ENCODE measurements at places on chromosomes 6 and 20. TPM values are rescaled to one million over a fixed set of nuclear protein-coding genes. Genes with fewer than 3 reads are reported as not detected.
A peak's percentile ranks its signal among the peaks of the same experiment; 100 is the strongest.

POM121L2 gene
- total RNA-seq: not detected

GRCh38 chr20:8367689-8368088 is 235.6 kb downstream of the PLCB1 start:
- no peak for DNase-seq

CST3 gene
- 0.30 TPM for total RNA-seq

DNA sequence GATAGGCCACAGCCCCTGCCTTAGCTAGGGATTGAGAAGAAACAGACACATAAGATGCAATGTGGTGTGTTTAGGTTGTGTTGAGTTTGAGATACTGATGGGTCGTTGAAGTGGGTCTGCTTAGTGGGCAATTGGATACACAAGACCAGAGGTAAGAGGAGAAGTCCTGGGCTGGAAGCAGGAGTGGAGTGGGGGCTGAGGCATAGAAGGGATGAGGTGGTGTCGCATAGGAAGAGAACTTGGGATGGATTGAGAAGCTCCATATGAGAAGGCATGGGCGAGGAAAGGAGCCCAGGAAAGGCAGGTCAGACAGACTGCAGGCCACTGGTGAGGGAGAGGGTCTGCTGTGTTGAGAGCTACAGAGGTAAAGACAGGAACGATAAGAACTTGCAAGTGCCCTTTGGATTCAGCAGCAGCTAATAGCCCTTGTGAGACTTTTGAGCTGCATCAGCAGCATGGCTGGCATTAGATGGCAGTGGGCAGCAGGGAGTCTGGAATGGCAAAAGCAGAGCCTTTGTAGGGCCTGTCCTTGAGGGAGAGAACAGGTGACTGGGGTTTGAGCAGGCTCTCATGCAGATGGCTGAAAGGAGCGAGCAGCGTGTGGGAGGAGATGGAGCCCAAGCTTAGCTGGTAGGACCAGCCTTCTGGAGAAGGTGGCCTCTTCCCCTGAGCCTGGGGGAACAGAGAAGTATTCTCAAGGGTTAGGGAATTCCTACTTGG is 33.2 kb downstream of the PLCG1 start:
- DNase-seq: no peak

DNA sequence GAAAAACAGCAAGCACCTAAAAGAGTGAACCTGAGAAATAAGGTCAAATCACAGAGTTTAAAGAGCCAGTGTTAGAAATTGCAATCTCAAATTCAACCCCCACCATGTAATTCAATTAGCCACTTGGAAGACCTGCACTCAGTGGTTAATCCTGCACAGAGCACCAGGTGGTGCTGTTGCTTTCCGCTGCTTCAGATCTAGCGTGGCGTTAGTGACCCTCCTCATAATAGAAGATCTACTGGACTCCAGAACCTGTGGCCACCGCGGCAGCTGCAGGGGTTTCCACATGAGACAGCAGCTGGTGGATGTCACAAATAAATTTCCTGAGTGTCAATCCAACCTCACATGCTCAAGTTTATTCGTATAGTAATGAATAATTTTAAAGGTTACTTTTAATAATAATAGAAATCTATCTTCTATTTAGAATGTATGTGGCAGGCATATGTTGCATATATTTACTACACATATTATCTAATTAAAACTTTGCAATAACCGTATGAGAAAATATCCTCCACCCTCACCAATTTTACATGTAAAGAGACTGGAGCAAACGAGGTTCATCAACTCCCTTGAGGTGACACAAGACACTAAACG is 84.4 kb downstream of the SYNE1 start:
- peak; percentile 37 for DNase-seq

MROH8 gene
- total RNA-seq: 5.0 TPM

DNA sequence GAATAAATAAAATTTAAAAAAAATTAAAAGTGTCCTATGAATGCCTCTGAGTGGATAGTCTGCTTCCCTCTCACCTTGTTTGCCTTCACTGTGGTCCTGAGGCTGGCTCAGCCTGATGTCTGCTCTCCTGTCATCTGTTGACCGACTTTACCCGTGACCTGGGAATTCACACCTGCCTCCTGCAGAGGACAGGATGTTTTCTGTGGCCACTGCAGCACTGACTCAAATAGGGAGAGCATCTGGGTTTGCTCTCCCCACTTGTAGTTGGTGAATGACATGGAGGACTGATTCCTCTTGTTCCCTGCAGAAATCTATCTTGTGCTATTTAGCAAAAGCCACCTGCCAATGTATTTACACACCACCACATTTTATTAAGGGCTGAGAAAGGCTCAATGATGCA is 52.4 kb upstream of the ERVFRD-1 start:
- peak; percentile 37 for DNase-seq

GRCh38 chr6:147065786-147066185 is 138.4 kb upstream of the STXBP5 start:
- no peak for DNase-seq

- no peak for DNase-seq
These were observed 12.1 kb upstream of the WTAP start for GRCh38 chr6:159715166-159715565.

RBPJL gene
- not detected for total RNA-seq

DNA sequence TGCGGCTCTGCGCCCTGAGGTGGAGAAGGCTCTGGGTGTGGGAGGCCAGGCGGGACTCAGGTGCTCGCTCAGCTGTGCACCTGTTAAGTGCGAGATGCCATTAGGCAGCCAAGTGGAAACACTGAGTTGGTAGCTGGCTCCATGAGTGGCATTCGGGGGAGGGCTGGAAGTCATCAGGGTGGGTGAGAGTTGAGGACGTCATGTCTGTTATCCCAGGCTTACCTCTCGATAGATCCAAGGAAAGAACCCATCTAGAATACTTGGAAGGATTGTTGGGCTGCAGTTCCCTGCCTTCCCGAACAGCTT is 41.3 kb downstream of the TAF8 start:
- DNase-seq: no peak

DNA sequence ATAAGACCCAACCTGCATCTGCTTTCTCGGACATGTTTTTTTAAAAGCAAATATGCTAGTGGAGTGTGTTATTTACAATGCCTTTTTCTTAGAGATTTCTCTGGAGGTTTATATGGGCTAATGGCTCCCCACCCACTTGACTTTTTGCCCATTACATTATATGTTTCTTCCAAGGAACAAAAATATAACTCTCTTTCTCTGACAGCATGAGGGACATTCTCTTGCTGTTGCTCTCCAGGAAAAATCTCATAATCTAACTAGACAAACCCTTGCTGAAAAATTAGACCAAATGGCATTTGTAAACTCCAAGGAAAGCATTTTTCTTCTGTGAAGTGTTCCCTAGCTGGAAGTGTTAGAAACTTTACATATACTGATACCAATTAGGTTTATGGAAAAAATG is 213.7 kb downstream of the PRL start:
- DNase-seq: no peak

DNA sequence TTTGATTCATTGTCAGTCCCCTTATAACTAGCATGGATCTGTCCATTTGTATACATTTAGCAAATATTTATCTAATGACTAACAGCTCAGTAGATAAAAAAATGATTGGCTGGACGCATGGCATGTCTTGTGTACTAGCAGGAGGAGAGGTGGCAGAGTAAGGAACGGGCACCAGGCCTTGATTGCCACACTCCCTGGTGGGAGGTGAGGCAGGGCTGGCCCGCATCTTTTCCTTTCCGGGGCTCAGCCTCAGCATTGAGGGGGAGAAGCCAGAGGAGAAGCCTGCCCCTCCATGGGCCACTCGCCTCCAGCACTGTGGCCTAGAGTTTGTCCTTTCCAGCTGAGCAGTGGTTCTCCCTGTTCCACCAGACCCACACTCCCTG is 84.9 kb upstream of the TMEM181 start:
- DNase-seq: no peak

BNIP5 gene
- total RNA-seq: not detected

DNA sequence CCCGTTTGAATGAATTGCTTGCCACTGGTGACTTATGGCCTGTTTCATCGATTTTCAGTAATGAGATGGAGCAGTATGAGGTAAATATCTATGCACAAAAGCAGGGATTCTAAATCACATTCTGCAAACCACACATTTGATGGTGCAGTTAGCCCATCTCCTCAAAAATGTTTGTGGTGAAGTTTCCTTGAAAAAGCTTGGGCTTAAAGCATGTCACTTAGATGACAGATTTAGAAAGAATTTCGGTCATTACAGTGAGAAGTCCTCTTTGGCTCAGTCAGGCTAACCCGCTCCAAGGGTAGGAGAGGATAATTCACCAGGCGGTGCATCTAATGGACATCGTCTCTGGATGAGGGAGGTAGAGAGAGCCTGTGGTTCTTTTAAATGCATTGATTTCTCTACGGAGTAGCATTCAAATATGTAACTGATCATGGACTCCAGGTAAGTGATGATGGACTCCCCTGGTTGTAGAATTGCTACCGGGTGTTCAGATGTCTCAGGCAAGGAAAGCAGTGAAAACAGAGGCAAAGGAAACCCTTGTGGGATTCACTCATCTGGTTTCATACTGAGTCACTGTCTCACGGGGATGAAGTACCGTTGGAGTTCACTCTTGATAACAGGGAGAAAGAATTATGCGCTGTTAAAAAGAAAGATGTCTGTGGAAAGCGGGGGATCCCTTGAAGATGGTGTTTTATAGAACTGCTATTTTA is 65.3 kb downstream of the AIG1 start:
- no peak for DNase-seq

AVP gene
- not detected for total RNA-seq

NCOA7 gene
- 59.6 TPM for total RNA-seq

TM9SF4 gene
- 42.9 TPM for total RNA-seq

GRCh38 chr20:32967961-32968457 is 36.2 kb downstream of the SUN5 start:
- DNase-seq: peak; percentile 74

GRCh38 chr6:168596344-168596743 is 155.4 kb downstream of the SMOC2 start:
- DNase-seq: no peak

DNA sequence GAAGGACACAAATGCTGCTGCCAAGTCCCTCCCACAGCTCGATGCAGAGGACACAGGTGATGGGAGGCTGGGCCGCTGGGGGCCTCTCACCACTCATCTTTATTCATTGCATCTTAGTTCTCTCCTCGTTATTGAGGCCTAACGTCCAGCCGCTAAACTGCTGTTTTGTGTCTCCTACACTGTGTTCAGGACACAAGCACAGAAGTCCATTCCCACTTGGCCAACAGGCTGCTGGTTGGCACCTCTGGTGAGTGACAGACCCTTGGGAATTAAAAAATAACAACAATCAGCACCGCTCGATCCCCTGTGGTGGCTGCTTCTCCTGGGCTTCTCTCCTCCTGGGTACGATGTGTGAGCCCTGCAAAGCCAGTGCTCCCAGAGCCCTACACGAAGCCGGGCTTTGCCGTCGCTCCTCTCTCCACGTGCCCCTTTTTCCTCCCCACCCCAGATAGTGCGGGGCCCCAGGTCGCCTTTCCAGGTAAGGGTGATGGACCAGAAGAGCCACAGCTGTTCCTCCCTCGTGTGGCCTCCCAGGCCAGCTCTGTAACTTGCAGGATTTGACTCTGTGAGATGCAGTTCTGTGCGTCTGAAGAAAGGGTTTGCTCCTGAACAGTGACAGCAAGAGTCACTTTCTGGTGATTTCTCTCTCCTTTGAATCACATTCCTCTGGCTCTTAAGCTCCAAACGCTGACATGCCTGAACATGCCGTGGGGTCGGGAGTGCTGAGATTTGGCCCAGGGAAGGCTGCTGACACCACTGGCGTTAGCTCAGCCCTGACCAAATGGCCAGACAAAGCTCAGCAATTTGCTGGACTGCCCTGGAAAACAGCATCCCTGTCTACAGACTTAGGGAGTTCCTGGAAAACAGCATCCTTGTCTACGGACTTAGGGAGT is 59.3 kb downstream of the DLL1 start:
- DNase-seq: no peak

GRCh38 chr20:12391099-12391498 is 473.4 kb downstream of the BTBD3 start:
- DNase-seq: no peak

GRCh38 chr6:155400654-155400965 is 55.0 kb downstream of the NOX3 start:
- DNase-seq: no peak

DNA sequence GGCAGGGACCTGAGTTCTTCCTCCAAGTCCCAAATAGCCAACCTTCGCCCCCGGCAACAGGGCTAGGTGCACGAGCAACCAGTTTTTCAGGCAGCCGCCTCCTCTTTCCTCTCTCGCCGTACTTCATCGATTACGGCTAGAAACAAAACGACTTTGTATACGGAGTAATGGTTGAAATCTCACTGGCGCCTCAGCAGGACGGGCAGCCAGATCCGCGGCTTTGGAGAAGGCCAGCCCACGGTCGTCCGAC is 333 bp upstream of the SMIM13 start:
- no peak for DNase-seq

- no peak for DNase-seq
These were observed 81.4 kb upstream of the DUSP22 start for GRCh38 chr6:210778-211374.

CD109 gene
- total RNA-seq: 14.9 TPM

DNA sequence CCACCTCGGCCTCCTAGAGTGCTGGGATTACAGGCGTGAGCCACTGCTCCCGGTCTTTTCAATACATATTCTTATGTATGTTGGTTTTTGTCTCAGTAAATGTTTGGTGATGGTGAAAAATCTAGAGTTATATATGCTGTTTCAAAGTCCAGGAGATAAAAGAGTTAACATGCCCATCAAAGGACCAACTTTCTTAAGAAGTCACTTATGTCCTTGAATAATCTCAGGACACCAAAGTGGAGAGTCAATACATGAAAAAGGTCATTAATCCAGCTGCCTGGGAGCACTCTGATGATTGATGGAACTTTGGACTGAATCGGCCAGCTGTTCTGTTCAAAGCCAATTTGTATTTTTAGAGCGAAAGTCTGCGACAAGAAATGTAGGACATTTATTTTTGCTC is 59.8 kb upstream of the HDAC2 start:
- DNase-seq: no peak

GRCh38 chr6:41256383-41256782 is 28.2 kb downstream of the TREML4 start:
- no peak for DNase-seq

DNA sequence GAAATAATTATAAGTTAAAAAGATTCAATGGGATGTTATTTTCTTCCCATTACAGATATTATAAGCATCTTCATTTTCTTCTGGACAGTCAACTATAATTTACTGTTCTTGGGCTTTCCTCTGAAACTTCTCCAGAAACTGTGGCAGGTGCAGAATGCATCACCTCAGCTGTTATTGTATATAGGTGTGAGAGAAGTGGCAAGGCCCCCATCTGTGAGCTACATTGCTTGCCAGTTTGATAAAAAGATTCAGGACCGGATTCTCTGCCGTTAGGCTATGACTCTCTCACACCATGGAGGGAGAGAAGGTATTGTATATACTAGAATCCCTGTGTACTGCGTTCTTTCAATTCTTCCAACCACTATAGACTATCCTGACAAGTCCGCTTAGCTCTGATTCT is 135.8 kb upstream of the CENPW start:
- no peak for DNase-seq

GRCh38 chr6:35216412-35216732 is 2.6 kb downstream of the SCUBE3 start:
- DNase-seq: no peak

DNA sequence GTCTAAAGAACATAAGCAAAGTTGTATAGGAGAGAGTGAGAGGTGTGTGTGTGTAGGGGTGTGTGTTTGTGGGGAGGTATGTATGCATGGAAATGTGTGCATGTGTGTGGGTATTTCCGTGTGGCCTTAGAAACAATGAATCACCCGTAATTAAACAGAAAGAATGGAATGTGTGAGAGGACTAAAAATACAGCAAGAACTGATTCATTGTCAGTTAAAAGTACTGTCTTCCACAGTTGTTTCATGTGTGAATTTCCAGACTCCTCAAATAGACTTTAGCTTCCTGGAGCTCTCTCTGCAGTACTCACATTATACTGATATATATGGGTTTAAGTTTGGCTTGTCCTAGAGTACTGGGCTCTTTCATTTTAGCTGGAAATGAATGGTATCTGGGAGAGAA is 145.7 kb downstream of the RIMS1 start:
- no peak for DNase-seq

All from activated T-cell treated with anti-CD3 and anti-CD28 coated beads, Interleukin-2, amount 50 U/mL, for 72 hours (primary cell).